Stimulated activated CD8-positive, alpha-beta memory T cell treated with anti-CD3 and anti-CD28 coated beads, Interleukin-4, amount 100 ng/mL, for 4 hours (primary cell): ENCODE measurements at places on chromosomes 1 and 21.

DNA sequence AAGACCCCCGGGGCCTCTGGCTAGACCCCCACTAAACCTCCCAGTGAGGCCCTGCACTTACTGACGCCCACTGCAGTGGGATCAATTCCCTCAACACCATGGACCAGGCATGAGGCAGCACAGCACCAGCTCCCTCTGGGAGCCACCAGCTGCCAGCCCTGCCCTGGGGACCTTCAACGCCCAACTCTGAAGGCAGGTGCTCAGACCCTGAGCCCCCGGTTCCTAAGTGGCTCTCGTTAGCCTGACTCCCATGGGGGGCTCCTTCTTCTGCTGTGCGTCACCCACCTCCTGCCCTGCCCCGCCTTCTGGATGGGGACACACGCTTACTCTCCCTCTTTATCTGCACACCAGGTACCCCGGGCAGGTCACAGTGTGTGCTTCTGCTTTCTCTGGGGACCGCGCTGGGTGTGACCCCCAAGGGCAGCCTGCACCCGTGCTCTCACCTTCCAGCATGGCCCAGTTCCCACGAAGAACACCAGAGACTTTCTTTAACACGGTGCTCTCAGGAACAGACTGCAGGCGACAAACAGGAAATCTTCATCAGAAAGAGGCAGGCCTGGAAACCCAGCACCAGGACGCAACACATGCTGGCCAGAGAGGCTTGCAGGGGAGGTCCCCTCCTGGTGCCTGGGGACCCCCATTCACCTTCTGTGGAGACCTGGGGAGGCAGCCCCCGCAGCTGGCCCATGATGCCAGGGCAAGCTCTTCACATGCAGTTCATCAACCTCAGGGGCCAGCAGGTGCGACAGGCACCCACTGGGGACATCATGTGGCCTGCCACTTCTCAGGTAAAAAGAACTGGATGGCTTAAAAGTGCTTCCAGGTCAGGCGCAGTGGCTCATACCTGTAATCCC lies 27.3 kb downstream of the WDR4 start:
- DNase-seq = no peak

- DNase-seq = no peak
Measured at GRCh38 chr1:170410401-170411166, 121.4 kb upstream of the GORAB start.

DNA sequence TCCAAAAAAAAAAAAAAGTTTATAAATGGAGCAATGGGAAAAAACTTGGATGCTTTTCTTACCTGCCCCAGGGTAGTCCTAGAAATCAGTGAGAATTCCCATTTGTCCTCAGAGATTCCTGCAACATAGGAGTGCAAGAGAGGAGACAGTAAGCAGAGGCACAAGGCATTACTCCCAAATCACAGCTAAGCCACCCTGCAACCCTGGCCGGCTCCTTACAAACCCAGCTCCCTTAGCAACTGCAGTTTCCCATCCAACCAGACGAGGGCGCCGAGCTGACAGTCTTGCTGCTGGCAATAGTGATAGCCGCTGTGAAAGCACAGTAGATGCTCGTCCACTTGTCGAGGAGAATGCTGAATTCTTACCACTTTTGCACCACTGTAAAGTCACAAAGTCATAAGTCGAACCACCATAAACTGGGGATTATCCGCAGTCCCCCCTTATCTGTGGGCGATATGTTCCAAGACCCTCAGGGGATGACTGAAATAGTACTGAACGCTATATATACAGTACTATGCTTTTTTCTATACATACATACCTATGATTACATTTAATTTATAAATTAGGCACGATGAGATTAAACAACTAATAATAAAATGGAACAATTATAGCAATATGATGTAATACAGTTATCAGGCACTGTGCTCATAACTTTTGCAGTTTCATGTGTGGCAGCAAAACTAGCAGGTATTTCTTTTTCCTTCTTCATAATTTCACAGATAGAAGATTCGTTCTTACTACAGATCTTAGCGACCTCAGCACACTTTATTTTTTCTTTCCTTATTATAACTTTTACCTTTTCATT lies 6.0 kb upstream of the PITHD1 start:
- DNase-seq = peak; percentile 80

DNA sequence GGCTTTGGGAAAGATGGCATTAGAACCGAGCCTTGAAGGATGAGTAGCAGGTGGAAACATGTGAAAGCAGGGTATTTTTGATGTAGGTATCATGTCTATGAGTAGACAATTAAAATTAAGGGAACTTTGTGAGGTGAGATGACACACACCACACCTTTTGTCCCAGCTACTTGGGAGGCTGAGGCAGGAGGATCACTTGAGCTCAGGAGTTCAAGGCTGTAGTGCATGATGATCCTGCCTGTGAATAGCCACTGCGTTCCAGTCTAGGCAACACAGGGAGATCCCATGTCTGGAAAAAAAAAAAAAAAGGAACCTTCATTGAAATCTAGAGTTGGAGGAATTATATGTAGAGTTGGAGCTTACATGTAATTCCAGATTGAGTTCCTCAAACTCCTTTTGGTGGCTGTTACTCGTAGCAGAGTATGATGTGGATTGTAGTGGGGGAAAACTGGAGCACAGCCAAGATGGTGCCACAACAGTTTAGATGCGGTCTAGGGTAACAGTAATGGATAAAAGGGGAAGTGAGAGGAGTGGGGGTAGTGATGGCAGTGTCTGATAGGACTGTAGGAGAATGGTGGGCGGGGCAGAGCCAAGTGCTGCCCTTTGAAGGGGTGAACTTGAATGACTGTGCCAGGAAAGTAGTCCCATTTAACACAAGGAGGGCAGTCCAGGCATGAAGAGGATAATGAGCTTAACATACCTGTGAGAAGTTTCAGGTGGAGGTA lies 17.4 kb downstream of the AK4 start:
- DNase-seq = no peak

DNA sequence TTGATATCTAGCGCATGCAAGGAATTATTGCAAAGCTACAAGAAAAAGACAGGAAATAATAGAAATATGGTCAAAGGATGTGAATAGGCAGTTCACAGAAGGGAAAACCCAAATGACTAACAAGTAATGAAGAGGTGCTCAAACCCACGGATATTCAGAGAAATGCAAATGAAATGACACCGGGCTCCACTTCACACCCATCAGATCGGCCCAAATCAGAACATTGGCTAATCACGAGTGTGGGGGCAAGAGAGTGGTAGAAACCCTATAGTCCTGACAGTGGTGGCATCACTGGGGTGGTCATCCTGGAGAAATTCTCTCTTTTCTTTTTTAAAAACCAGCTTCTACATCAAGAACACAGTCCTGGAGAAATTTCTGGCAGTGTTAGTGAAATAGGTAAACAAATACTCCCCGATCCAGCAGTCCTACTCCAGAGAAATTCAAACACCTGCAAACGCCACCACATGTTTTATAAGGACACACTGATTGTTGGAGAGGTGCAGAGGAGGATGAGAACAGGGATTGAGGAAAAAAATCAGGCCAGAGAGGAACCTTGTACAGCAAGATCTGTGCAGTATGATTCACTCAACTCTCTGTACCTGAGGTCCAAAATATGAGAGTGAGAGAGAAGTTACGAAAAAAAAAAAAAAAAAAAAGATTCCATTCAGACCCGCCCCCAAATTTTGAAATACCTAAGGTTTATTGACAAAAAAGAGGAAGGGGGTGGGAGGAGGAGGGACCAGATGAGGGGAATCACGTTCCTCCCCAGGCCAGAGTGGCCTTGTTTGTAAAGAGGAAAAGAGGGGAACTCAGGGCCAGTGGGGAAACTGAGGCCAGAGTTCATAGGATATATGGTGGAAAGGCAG lies 9.2 kb upstream of the TNFRSF1B start:
- DNase-seq = no peak

- no peak for DNase-seq
Measured at GRCh38 chr1:150995896-150996295, 10.8 kb downstream of the MINDY1 start.

DNA sequence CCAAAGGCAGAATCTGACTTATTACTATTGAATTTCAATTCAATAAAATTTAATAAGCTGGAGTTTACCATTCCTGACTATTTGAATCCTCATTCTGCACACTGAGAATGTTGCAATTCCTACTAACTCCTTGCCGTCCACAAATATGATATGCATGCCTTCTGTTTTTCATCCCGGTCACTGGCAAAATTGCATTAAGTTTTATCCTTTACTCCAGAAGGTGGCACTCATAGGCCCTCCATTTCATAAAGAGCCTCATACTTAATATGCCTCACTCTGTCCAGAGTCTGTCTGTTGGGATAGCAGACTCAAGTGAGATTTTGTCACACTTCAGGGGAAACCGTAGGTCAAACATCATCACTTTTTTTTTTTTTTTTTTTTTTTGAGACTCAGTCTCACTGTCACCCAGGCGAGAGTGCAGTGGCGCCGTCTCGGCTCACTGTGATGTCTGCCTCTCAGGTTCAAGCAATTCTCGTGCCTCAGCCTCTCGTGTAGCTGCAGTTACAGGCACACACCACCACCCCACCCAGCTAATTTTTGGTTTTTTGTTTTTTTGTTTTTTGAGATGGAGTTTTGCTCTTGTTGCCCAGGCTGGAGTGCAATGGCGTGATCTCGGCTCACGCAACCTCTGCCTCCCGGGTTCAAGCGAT lies 27.3 kb downstream of the F11R start:
- DNase-seq = no peak

DNA sequence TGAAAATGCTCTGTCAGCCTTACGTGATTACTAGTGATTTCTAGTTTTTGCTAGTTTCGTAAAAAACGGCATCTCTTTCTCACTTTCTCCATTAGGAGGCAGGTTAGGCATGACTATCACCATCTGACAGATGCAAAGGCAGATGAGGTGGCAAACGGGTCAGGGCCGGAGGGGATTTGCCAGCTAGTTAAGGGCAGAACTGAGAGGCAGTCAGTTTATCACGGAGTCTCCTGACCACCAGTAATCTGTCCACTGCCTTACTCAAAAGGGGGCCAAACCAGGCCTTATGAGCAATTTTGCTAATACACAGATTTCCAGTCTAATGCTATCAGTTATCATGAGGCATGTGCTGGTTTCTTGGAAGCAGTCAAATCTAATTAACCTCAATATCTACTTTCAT lies 159.3 kb downstream of the TSEN15 start:
- no peak for DNase-seq

DNA sequence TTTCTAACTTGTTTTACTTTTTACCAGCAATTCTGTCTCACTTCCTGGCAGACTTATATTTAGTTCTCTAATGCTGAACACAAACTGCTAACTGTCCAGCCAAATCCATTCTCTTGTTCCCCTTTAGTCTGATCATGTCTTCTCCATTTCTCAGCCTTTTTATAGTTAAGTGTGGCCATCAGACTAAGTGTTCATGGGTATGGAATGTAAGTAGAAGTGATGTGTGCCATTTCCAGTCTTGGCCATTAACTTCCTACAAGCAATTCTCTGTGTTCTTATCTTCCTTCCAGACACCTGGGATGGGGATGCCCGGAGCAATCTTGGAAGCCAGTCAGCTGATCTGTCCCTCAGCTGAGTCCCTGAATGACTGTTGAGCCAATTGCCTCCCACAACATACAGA lies 165.8 kb downstream of the ST6GALNAC3 start:
- no peak for DNase-seq

GRCh38 chr1:228446852-228447251 lies 30.2 kb upstream of the TRIM17 start:
- no peak for DNase-seq

GRCh38 chr1:84133479-84133878 lies 10.6 kb upstream of the PRKACB start:
- no peak for DNase-seq
